ENCODE measurements at places on chromosomes 4 and X.

DNA sequence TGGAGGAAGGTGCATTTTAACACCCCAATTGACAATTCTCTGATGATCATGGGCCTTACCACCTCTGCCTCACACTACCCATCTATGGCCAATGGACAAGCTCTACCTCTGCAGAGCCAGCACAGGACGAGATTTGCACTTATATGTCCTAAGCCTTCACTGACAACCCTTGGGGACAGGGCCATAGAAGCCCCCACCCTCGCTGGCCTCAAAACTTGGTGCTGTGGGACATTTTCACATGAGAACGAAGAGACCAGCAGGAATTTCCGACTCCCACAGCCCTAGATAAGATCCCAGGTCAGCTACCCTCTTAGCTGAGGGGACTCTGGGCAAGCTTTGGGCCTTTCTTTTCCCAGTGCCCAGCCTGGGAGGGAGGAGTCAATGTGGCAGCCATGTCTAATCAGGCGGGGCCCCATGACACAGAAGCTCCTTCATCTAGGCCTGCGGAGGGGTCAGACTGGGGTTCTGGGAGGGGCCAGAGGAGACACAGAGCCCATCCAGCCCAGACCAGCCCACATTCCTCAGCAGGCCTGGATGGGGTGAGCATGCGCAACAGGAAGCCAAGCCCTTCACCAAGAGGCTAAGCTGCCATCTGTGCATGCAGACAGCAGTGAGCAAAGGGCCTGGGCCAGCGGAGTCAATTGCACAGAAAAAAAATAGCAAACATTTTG, 12.1 kb downstream of the PJA1 start:
- H3K4me3 ChIP-seq = no peak overlapping the region
- H3K36me3 ChIP-seq = no peaks in the 10 kb centered on the region
- no peaks in the 10 kb centered on the region for H3K27me3 ChIP-seq
- peaks cover 3% of the 10 kb centered on the region for H3K4me1 ChIP-seq

DNA sequence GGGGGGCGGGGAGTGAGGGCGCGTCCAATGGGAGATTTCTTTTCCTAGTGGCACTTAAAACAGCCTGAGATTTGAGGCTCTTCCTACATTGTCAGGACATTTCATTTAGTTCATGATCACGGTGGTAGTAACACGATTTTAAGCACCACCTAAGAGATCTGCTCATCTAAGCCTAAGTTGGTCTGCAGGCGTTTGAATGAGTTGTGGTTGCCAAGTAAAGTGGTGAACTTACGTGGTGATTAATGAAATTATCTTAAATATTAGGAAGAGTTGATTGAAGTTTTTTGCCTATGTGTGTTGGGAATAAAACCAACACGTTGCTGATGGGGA, 1.1 kb downstream of the HTT start:
- no peaks in the 10 kb centered on the region for H3K36me3 ChIP-seq
- H3K4me3 ChIP-seq = peak overlapping the region; percentile 96
- H3K27ac ChIP-seq = peak overlapping the region; percentile 95
- peaks cover 25% of the 10 kb centered on the region for H3K4me1 ChIP-seq
- H3K27me3 ChIP-seq = no peaks in the 10 kb centered on the region
- DNase-seq = peak; percentile 57

GRCh38 chr4:182301736-182302135, 58.5 kb downstream of the TENM3 start:
- H3K4me3 ChIP-seq = no peak overlapping the region
- H3K27ac ChIP-seq = no peak overlapping the region
- H3K4me1 ChIP-seq = peaks cover 7% of the 10 kb centered on the region
- no peaks in the 10 kb centered on the region for H3K27me3 ChIP-seq
- H3K36me3 ChIP-seq = no peaks in the 10 kb centered on the region
- DNase-seq = no peak

GRCh38 chrX:110374559-110374958, 15.9 kb downstream of the RTL9 start:
- H3K4me3 ChIP-seq = no peak overlapping the region
- H3K27ac ChIP-seq = no peak overlapping the region
- no peaks in the 10 kb centered on the region for H3K27me3 ChIP-seq
- H3K4me1 ChIP-seq = no peaks in the 10 kb centered on the region
- H3K36me3 ChIP-seq = no peaks in the 10 kb centered on the region

DNA sequence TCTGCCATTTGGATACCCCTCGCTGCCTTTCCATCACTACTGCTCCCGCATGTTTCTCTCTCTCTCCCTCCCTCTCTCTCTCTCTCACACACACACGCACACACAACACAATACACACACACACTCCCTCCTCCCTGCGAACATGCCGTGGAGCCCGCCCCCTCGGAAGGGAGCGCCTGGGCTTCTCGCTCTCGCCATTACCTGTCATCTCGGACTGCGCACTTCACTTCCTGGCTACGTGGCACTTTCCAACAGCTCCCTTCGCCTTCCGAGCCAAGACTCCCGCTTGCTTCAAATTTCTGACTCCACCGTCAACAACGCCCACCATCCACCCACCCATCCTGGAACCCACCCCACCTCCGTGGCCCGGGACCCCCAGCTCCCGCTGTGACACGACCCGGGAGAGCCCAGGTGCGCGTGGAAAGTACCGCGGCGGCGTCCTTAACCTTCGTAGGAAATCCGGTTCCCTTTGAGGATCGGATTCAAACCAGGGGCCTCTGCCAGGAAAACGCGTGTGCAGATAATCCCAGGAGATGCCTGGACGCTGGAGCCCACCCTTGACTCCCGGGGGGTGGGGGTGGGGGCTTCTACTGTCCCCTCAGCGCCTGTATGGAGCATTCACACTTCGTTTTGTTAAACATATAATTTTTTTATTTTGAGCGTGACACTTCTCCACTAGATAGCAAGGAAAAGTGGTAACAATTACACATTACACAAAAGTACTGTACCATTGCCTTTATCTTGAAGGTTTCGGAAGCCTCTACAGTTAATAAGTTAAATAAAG, 12.5 kb downstream of the ARX start:
- no peak for DNase-seq
- no peak overlapping the region for H3K27ac ChIP-seq
- H3K27me3 ChIP-seq = peaks cover 31% of the 10 kb centered on the region
- no peaks in the 10 kb centered on the region for H3K4me1 ChIP-seq

GRCh38 chr4:149645790-149646189, 169.9 kb downstream of the IQCM start:
- H3K36me3 ChIP-seq = no peaks in the 10 kb centered on the region
- no peaks in the 10 kb centered on the region for H3K27me3 ChIP-seq
- no peak overlapping the region for H3K4me3 ChIP-seq
- H3K4me1 ChIP-seq = no peaks in the 10 kb centered on the region
- DNase-seq = no peak

- H3K27me3 ChIP-seq = no peaks in the 10 kb centered on the region
- peaks cover 21% of the 10 kb centered on the region for H3K4me1 ChIP-seq
- H3K36me3 ChIP-seq = no peaks in the 10 kb centered on the region
- H3K27ac ChIP-seq = no peak overlapping the region
- no peak overlapping the region for H3K4me3 ChIP-seq
Measured at GRCh38 chr4:75718529-75718928, 5.8 kb upstream of the USO1 start.

DNA sequence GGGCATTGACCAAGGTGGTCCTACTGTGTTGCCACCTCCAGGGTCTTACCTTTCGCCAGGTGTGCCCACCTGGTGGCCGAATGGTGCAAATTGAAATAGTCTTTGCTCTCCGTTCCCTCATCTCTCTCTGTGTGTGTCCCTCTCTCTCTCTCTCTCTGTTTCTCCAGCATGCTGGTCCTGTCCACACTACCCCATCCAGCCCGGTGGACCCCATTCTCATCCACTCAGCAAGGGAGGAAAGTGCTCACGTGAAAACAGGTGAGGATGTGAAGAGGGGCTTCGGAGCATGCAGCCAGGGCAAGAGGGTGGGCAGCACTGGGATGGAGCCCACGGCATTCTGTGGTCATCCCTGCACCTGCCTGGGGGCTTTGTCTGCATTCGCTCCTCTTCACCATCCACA, 150.1 kb downstream of the CRLF2 start:
- no peak for DNase-seq
- H3K27me3 ChIP-seq = no peaks in the 10 kb centered on the region
- no peaks in the 10 kb centered on the region for H3K36me3 ChIP-seq
- H3K27ac ChIP-seq = no peak overlapping the region

DNA sequence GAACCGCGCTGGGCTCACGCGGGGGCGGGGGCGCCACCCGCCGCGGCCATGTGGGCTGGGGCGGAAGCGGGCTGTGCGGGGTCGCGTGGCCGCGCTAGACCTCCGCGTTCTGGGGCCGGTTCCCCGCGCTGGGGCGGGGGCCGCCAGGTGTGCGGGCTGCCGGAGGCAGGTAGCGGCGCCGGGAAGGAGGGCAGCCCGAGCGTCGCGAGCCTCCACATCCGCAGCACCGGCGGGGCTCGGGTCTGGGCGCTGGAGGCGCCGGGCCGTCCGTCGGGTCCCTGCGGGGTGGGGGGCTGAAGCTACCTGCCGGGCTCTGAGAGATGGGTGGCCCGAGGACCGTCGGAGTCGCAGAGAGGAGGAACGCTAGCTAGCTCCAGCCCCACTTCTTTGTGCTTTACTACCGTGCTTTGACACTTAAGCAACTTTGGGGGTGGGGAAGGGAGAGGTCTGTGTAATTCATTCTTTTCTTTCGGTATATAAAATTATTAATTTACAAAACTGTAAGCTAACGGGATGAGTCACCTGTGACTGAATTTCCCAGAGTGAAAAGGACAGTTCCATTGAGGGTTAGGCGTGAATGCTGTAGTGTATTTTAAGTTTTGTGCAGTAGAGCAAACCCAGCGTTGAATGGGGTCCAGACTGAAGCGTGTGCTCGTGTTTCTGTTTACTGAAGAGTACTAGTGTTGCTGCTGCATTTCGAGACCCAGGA, 689 bp downstream of the METAP1 start:
- H3K4me1 ChIP-seq = peaks cover 5% of the 10 kb centered on the region
- H3K27ac ChIP-seq = peak overlapping the region; percentile 77
- peak; percentile 10 for DNase-seq

GRCh38 chrX:121931567-121931966, 884.2 kb downstream of the GLUD2 start:
- H3K36me3 ChIP-seq = no peaks in the 10 kb centered on the region
- DNase-seq = no peak
- no peak overlapping the region for H3K27ac ChIP-seq
- no peaks in the 10 kb centered on the region for H3K4me1 ChIP-seq

- no peak for DNase-seq
- no peaks in the 10 kb centered on the region for H3K4me1 ChIP-seq
- H3K4me3 ChIP-seq = no peak overlapping the region
Measured at GRCh38 chrX:118560489-118560888, 64.9 kb downstream of the DOCK11 start.

GRCh38 chr4:10977534-10977933, 293.0 kb upstream of the CLNK start:
- no peaks in the 10 kb centered on the region for H3K36me3 ChIP-seq
- no peaks in the 10 kb centered on the region for H3K27me3 ChIP-seq
- H3K4me3 ChIP-seq = no peak overlapping the region
- no peak for DNase-seq
- H3K4me1 ChIP-seq = no peaks in the 10 kb centered on the region
- H3K27ac ChIP-seq = no peak overlapping the region

- no peaks in the 10 kb centered on the region for H3K36me3 ChIP-seq
- no peaks in the 10 kb centered on the region for H3K27me3 ChIP-seq
- no peak overlapping the region for H3K27ac ChIP-seq
- peak; percentile 6 for DNase-seq
Measured at GRCh38 chrX:8627796-8628195, 104.1 kb downstream of the ANOS1 start.

DNA sequence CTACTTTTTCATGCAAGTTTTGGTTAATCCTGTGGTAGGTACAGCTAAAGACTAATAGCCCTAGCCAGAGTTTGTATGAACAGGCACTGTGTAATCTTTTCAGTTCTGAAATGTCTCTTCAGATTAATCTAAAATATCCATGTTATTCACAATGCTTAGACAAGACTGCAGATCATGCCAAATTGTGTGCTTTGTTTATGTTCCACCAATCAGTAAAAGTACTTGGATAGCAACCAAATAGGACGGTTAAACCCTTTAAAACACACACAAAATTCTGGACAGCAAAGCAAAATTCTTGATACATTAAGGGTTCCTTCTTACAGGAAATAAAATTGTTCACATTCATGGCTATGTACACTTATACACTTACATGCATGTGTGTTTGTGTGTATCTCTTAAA, 139.1 kb downstream of the KLHL13 start:
- H3K27ac ChIP-seq = no peak overlapping the region
- no peaks in the 10 kb centered on the region for H3K27me3 ChIP-seq
- no peaks in the 10 kb centered on the region for H3K36me3 ChIP-seq

DNA sequence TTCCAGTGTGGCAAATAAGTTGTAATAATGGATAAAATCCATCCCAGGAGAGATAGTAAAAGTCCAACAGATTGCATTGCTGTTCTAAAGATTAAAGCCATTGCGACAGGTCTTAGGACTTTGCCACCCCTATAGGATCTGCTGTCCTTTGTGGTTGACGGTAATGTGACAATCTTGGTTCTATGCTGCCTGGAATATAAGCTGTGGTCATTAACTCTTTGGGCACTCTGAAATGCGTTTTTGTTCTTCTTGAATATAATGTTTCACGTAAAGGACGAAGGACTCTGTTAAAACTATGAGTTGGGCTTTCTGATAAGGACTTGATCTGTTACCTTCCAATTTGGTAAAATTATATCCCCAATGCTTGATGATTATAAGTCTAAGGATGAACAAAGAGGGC, at the start of gene CLDN24:
CLDN24 (minus strand) TSS at position 101 of the 400 bp plus-strand sequence; CDS start at position 101, 0 bp downstream.
- H3K4me3 ChIP-seq = no peak within 1 kb of the TSS
- no peaks in the 10 kb centered on the region for H3K4me1 ChIP-seq
- H3K36me3 ChIP-seq = peaks cover 3% of the 10 kb centered on the region
- no peaks in the 10 kb centered on the region for H3K27me3 ChIP-seq
- no peak within 1 kb of the TSS for H3K27ac ChIP-seq
- DNase-seq = no peak

GRCh38 chrX:1449036-1449822, 3.5 kb downstream of the ASMTL start:
- H3K4me3 ChIP-seq = no peak overlapping the region
- peaks cover 3% of the 10 kb centered on the region for H3K36me3 ChIP-seq
- no peak overlapping the region for H3K27ac ChIP-seq
- H3K4me1 ChIP-seq = no peaks in the 10 kb centered on the region
- DNase-seq = no peak

- no peak overlapping the region for H3K4me3 ChIP-seq
- no peaks in the 10 kb centered on the region for H3K27me3 ChIP-seq
- no peak for DNase-seq
- no peak overlapping the region for H3K27ac ChIP-seq
- no peaks in the 10 kb centered on the region for H3K36me3 ChIP-seq
Measured at GRCh38 chr4:111208970-111209369, 586.1 kb upstream of the PITX2 start.

- H3K27ac ChIP-seq = no peak overlapping the region
- H3K36me3 ChIP-seq = no peaks in the 10 kb centered on the region
- DNase-seq = no peak
- no peaks in the 10 kb centered on the region for H3K27me3 ChIP-seq
- no peak overlapping the region for H3K4me3 ChIP-seq
- no peaks in the 10 kb centered on the region for H3K4me1 ChIP-seq
Measured at GRCh38 chrX:148270499-148270898, 229.9 kb upstream of the AFF2 start.

- H3K27ac ChIP-seq = no peak overlapping the region
- H3K36me3 ChIP-seq = no peaks in the 10 kb centered on the region
- H3K4me1 ChIP-seq = no peaks in the 10 kb centered on the region
Measured at GRCh38 chr4:148530114-148530513, 87.9 kb upstream of the NR3C2 start.
